Endodermal cell (in vitro differentiated cells): ENCODE measurements at places on chromosomes 12 and 14.

DNA sequence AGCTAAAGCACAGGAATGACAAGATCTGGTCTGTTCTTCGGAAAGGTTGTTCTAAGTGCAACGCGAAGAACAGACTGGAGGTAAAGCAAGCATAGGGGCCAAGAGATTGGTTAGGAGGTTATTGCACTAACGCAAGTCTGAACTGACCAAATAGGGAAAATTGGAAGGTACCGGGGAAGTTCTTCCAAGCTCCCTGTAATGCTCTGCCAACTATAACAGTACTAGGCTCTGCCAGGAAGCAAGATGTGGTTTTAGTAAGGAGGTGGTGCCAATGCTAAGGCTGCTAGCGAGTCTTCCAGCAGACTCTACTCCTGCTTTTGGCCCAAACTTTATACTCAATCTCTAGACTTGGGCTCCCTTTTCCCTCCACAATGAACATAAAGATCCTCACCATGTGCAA is 138.6 kb downstream of the PAWR start:
- no peak for DNase-seq

GRCh38 chr12:11623382-11623781 is 26.1 kb upstream of the ETV6 start:
- DNase-seq, result no peak

- no peak for DNase-seq
These were observed 66.8 kb upstream of the JDP2 start for GRCh38 chr14:75361041-75361440.

DNA sequence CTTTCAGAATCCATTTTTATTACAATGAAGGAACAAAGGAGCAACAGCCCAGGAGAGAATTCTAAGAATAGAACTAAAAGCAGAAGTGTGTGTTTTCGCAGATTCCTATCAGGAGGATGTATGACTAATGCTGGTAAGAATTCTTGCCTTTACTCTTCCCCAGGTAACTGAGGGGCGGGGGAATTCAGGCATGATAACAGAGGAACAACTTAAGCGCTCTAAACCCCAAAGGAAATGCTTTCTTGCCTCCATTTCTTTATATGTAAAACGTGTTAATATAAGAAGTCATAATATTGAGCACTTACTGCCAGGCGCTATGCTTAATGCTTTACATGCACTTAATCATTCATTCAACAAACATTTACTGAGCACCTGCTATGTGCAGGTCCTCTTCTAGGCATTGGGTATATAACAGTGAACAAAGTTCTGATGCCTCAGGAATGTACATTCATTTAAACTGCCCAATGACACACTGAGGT is 4.5 kb downstream of the HCAR1 start:
- peak; percentile 80 for DNase-seq
